ENCODE measurements at places on chromosomes 5 and 9.

- DNase-seq = no peak
These were observed 2.3 kb downstream of the SUSD3 start for GRCh38 chr9:93060746-93061259.

DNA sequence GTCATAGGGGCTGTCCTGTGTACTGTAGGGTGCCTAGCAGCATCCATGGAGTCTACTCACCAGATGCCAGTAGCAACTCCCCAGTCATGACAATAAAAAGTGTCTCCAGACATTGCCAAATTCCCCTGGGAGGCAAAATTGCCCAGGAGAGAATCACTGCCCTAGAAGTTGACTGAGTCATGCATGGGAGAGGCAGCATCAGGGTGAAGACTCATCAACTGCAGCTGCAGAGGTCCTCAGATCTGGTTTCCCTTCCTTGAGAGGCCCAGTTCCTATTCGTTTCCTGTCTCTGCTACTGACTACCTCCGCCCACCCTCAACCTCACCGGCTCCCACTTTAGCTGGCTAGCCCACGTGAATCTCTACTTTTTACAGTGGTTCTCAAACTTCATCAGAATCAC lies 88.6 kb upstream of the AGXT2 start:
- DNase-seq = no peak

GRCh38 chr9:35605351-35606137 lies 482 bp downstream of the TESK1 start:
- DNase-seq = no peak

DNA sequence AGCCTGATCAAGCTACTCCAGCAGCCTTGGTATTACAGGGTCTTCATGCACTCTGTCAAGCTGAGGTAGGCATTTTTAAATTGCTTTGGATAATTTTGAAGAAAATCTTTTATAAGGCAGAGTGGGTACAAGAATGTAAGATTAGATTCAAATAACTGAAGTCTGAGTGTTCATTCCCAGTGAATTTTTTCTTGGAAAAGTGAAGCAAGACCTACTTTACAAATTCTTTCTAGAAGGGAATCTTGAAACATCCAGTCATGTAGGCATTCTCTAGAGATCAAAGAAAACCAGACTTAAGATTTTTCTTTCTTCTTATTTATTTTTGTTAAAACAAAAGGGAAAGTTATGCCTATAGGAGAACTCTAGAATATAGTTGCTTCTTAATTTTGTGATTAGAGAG lies 139.0 kb downstream of the FOCAD start:
- no peak for DNase-seq

DNA sequence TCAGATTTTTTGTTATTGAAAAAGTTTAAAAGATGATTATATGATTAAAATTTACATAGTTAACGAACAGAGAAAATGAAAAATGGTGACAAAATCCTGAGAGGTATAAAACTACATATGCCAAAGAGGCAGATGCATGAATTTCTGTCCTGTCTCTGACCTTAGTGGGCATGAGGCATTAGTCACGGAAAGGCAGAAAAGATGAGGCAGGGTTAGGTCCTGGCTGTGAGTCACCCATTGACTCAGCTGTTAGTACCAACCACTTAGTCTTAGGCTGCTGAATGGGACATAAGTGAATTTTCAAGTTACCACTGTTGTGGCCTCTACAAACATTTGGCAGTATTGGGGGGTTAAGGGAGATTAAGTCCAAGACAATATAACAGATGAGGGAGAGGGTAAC lies 33.1 kb downstream of the RASA1 start:
- DNase-seq = no peak

GRCh38 chr5:63111891-63112290 lies 533.3 kb downstream of the LRRC70 start:
- DNase-seq = no peak

DNA sequence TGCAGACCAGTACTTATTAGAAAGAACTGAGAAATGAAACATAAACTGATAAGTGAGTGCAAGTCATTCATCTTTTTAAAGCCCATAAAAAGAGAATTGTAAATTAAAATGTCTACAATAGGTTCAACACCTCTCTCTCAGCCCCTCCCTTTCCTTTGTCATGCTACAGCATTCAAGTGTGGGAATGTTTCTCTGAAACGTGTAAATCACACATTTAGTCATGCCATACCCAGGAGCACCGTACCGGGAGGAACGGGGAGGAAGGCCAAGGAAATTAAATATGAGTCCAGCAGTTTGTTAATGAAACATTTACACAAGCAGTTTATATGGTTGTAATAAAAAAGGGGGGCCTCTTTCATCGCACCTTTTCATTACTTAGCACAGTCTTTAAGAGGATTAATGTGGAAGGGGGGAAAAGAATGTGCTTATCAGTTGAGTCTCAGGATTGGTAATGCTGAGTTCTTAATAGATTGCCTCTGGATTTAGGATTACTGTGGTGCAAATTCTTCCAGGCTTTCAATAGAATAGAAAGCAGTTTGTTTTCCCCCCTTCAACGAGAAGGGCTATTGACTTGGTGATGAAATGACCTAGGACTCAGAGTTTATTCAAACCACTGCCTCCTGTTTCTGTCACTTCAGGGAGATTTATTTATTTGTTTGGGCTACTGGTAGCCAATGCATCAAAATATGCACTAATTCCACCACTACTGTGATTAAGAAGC lies 176.0 kb upstream of the ZNF608 start:
- no peak for DNase-seq

DNA sequence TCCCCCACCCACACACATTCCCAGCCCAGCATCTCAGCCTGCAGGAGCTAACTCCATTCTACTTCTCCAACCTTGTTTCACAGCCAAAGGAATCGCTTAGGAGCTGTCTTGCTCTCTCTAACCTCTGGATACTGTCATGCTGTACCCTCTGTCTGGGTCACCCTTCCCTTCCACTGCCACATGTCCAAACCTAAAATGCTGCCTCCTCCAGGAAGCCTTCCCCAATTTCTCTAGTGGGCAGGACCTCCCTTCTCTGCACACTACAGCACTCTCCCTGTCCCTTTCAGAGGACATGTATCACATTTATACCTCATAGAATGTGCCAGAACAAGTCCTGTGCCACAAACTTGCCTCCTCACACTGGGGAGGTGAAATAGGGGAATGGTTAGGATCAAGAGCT lies 30.8 kb downstream of the WHRN start:
- DNase-seq = no peak

DNA sequence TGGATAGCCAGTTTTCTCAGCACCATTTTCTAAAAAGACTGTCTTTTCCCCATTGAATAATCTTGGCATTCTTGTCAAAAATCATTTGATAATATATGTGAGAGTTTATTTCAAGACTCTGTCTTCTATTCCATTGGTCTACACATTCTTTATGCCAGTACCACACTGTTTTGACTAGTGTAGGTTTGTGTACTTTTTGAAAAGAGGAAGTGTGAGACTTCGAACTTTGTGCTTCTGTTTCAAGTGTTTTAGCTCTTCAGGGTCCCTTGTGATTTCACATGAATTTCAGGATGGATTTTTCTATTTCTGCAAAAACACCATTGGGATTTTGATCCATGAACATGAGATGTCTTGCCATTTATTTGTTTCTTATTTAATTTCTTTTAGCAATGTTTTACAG lies 78.5 kb upstream of the ALDH1A1 start:
- DNase-seq = no peak

- no peak for DNase-seq
These were observed 33.7 kb downstream of the ABITRAM start for GRCh38 chr9:108967916-108968315.

GRCh38 chr9:108606401-108606800 lies 249.4 kb downstream of the ACTL7B start:
- DNase-seq = no peak

- no peak for DNase-seq
These were observed 654 bp downstream of the ADAMTS2 start for GRCh38 chr5:179344431-179345182.

DNA sequence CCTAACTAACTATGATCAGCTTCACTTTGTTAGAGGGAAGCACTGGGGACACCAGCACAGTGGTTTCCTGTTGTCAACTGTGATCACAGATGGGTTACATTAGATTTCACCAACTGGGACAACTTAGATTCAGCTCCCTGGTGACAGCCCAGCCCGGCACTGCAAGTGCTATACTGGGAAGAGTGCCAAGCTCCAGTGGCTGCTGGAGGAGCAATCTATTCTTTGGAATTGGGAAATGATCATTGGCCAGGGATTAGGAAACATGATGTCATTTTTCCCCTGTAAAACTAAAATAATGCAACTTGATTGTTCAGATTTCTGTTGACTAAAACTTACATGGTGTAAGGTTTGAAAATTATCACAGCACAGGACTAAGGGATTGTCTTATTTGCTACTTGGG lies 33.2 kb downstream of the PTGR1 start:
- no peak for DNase-seq

DNA sequence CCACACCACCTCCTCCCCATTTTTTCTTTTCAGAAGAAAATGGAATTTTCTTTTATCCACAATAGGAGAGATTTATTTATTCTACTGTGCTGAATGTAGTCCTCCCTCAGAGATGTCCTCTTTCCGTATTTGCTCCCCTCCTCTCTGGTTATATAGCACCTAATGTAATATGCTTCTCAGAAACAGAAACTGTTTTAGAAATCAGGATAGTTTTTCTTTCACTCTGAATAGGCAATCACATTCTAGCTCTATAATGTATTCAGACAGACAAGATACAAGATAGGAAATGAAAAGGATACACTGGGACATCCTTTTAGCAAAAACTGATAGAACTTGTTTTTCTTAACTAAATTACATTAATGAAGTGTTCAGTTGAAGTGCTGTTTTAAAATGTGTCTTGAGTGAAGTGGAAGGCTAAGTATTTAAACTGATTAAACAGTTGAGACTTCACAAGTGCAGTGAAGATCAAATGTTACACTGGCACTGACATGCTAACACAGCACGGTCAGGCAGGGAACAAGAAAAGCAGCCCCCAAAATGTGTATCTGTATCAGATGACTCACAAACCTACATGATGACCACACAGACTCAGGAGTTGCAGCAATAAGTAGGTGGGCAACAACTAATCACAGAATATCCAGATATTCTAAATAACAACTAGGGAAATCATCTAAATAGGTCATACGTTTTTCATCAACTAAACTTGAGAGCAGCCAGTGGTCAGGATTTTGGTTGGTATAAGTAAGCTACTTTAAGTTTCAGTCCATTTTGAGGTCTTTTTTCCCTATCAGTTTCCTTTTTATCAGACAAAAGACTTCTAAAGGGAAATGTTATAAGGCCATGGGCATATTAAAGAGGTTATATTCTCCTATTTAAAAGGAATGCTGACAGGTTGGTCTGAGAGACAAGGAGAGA lies 260.4 kb downstream of the MLLT3 start:
- no peak for DNase-seq

GRCh38 chr5:65021527-65022226 lies 252.9 kb downstream of the CWC27 start:
- DNase-seq = no peak

DNA sequence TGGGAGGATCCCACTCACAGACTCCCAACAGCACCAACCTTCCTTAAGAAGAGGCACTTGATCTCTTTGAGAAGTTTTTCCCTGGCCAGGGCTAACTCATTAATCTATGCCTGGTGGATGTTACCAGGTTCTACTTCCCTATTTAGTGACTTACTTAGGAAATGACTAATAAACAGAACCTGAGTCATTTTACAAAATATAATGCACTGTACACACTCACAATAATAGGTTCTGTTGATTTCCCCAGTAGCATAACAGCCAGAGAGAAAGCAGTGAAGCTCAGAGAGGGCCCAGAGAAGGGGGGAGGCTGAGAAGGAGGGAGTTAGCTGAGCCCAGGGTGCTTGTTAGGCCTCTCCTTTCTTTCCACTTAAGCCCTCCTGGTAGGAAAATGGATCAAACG lies 27.1 kb downstream of the FRMD3 start:
- no peak for DNase-seq

GRCh38 chr9:80020056-80020455 lies 448.3 kb downstream of the TLE4 start:
- DNase-seq = no peak

DNA sequence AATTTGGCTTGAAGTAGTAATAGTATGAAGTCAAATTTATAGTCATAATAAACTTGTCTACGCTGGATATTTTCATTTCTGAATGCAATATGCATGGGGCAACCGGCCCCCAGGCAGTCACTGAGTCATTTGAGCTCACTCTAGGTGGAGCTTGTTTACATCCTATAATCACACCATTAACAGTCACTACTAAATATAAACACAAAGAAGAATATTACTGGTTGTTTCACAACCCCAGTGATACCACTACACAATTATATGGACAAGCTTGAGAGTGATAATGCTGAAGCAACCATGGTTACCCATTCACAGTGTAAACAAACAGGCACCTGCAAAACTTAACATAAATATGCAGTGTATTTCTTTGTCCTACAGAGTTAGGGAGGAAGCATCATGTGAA lies 68.7 kb downstream of the MARCHF3 start:
- DNase-seq = no peak

- DNase-seq = no peak
These were observed 42.3 kb downstream of the DUSP1 start for GRCh38 chr5:172728481-172729241.

GRCh38 chr5:158033724-158034123 lies 174.8 kb upstream of the CLINT1 start:
- DNase-seq = no peak

- no peak for DNase-seq
These were observed 178.5 kb upstream of the PITX1 start for GRCh38 chr5:135212361-135213026.

- no peak for DNase-seq
These were observed 71.9 kb downstream of the UBAP1 start for GRCh38 chr9:34250721-34251120.

GRCh38 chr5:88502179-88503040 lies 233.8 kb upstream of the TMEM161B start:
- DNase-seq = no peak

DNA sequence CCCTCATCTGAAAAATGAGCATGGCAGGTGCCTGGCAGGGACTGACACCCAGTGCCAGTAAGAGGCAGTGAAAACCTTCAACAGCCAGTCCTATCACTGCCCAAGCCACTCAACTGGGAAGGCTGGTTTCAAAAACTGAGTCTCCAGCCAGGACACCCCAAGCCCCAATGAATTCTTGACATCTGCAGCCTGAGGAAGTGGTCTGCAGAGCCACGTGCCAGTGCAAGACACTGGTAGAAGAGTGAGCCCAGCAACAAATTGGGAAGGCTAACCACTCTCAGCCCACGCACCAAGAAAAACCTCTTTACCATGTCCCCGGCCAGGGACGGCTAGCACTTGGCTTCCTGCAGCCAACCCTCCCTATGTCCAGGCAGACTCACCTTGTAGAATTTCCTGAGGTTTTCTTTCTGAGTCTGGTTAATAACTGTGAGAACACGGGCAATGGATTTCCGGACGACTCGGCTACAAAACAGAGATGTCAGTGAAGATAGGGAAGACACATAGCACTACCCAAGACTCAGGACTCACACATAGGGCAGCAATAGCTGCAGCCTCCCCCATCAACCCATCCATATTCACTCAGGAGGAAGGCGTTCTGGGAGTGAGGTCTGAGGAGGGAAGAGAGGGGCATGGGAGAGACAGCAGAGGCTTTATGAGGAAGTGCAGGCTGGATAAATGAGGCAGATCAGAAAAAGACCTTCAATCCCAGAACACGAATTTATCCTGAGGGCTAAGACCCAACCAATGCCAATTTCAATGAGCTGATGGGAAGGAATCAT lies 1.8 kb downstream of the RPL35 start:
- no peak for DNase-seq

Measured in esophagus squamous epithelium (tissue), 5 donors.